ENCODE measurements at places on chromosomes 7 and 10.

DNA sequence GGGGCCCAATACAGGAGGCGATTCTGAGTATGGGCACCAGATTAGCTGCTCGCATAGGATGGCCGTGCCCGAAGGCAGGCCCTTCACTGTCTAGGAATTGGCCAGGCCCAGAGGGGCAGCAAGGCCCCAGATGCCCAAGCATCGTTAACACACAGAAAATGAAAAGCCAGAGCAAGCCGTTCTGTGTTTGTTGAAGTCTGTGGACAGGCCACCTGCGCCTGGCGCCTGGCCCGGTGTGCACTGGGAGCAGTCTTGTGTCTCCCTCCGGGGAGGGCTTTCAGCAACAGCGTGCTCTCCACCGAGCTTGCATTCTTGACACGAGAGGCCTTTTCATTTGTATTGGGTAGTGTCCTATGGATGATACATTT is 34.5 kb upstream of the TTYH3 start:
- no peak for DNase-seq

GRCh38 chr7:112450807-112451761 is 824 bp downstream of the IFRD1 start:
- DNase-seq, result peak; percentile 95

DNA sequence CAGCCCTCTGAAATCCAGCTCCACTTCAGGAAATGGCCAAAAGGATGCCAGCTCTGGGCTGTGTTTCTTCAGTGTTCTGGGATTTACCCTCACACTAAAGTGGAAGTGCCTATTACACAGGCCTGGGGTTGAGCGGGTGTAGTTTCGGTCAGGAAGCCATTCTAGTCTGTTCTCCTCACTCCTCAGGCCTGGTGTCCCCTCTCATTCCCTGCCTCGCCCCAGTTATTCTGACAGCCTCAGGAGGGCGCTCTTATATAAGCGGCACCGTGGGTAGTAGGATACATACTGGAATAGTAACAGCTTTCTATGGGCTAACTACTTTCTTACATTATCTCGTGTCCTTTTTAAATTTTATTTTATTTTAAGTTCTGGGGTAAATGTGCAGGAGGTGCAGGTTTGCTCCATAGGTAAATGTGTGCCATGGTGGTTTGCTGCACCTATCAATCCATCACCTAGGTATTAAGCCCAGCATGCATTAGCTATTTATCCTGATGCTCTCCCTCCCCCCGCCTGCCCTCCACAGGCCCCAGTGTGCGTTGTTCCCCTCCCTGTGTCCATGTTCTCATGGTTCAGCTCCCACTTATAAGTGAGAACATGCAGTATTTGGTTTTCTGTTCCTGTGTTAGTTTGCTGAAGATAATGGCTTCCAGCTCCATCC is 12.2 kb upstream of the LGI1 start:
- peak; percentile 31 for DNase-seq

GRCh38 chr10:76311752-76312636 is 880.6 kb downstream of the LRMDA start:
- DNase-seq, result no peak

- no peak for DNase-seq
Measured at GRCh38 chr10:43354330-43354635, 17.2 kb upstream of the FXYD4 start.

GRCh38 chr7:85075864-85076263 is 111.0 kb downstream of the SEMA3D start:
- DNase-seq, result no peak

GRCh38 chr10:27364028-27364427 is 123.4 kb upstream of the ACBD5 start:
- DNase-seq, result no peak

GRCh38 chr7:121373177-121373576 is 22.9 kb downstream of the FAM3C start:
- DNase-seq, result no peak

DNA sequence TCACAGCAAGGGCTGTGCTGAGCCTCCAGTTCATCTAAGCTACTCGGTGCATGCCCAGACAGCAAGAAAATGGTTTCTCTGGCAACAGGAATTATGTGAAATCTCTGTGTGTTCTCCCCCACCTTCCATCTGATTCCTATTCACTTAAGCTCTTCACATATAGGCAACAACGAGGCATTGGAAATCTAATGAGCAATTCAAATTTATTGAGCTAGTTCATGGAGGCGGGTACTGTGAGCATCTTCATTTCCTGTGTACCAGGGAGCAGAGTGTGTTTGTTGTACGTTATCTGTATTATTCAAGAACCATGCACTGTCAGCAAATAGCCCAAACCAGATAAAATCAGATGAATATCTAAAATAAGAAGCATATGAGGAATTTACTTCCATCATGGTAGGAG is 739.1 kb downstream of the MAGI2 start:
- DNase-seq, result no peak

DNA sequence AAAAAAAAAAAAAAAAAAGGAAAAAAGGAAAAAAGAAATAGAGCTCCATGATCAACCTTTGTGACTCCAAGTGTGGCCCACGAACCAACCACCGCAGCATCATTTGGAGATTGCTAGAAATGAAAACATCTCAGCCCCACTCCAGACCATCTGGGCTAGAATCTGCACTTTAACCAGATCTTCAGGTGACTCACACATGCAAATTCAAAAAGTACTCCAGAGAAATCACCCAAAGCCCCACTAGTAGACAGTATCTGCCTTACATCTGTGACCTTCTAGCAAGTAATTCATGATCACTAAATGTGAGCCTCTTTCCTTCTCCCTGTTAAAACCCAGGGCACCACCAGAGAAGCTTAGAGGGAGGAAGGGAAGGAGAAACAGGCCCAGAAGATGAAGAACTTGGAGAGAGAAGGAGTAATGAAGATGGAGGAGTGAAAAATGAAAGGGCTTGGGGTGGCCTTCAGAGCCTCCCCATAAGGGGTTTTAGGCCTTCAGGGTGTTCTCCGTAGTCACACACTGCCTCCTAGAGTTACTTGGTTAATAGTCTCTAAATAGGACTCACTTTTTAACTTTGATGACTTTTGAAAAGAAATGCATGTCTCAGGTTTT is 94.0 kb downstream of the SLC37A3 start:
- no peak for DNase-seq

DNA sequence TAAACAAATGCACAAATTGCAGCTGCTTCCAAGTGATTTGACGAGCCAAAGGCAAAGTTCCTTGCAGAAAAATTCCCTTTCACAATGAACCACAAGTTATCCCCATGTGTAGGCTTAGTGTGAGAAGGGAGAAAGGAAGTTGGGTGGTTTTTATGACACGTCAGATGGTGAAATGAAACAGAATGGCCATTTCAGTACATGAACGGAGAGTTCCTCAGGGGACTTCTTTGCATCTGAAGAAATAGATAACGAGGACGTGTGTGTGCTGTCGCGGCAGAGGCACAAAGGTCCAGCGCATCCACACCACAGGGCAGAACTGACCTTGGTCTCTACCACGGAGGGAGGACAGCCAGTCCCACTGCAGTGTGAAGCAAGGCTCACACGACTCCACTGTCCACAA is 135.9 kb downstream of the PAXIP1 start:
- DNase-seq, result no peak

- DNase-seq, result no peak
Measured at GRCh38 chr10:12847361-12847975, 154.0 kb downstream of the CCDC3 start.

DNA sequence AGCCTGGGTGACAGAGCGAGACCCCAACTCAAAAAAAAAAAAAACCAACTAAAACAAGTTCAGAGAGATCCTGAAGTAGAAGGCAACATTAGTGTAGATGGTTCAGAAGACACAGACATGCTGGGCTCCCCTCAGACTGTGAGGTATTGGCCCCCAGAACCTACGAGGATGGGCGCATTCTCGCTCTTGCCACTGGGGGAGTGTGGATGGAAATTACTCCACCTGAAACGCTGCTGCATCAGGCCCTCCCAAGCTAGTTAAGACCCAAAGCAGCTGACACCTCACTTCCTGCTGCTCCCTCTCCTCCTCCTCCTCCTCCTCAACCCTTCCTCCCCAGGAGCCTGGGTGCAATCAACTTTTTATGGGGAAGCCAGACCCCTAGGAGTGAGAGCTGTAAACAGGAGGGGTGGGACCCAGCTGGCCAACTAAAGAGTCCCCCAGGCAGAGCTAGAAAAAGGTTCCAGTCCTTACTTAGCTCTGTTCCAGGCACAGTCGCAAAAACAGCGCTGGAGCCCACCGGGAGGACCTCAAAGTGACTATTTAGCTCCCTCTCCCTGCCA is 7.4 kb downstream of the SH3PXD2A start:
- no peak for DNase-seq

DNA sequence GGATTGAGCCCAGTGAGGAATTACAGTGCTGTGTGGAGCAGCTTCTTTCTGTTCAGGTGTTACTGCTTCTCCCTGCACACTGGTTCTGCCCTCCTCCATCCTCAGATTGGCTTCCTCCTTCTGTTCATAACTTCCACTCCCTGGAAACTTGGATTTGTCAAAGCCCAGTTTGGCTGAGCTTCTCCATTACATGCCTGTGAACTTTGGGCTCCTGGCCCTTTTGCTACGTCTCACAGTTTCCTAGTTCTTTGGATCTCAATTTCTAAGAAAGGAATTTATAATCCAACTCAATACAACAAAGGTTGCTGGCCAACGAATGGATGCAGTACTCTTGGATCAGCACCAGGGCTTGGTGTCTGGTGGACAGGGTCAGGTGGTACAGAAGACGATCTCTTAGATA is 318.1 kb downstream of the RPS24 start:
- no peak for DNase-seq

GRCh38 chr7:121006711-121007315 is 18.3 kb downstream of the CPED1 start:
- no peak for DNase-seq

DNA sequence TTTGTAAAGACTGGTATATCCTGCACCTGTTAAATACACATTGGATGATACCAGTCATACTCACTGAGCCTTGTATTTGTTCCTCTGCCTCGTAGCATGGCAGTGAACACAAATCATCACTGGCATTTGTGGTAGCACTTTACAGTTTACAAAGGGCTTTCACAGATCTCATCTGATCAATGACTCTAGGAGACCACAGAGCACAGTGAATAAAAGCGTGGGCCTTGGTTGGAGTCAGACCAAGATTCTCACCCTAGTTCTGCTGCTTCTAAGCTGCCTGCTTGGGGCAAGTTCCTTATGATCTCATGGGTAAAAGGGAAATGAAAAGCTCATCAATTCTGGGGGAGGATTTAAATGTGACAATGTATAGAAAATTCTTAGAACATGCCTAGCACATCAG is 129.9 kb upstream of the AGK start:
- DNase-seq, result no peak

DNA sequence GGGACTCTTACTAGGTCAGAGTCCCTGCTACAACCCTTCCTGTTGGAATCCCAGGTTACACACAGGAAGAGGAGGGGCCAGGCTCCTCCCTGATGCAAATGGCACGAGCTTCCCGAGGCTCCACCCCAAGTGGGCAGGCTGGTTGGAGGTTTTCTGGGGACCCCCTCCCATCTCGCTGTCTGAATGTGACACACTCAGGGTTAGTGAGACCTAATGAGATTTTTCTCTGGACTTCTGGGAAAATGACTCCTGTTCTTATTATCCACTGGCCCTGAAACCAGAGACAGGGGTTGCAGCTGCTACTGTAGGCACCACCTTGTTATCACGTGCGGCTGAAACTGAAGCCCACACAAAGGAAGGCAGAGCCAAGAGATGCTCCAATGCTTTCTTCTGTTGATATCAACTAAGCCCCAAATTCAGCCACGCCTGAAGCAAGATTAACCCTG is 103.3 kb downstream of the FAM107B start:
- no peak for DNase-seq

- no peak for DNase-seq
Measured at GRCh38 chr7:5549096-5549763, 125.6 kb upstream of the TNRC18 start.

DNA sequence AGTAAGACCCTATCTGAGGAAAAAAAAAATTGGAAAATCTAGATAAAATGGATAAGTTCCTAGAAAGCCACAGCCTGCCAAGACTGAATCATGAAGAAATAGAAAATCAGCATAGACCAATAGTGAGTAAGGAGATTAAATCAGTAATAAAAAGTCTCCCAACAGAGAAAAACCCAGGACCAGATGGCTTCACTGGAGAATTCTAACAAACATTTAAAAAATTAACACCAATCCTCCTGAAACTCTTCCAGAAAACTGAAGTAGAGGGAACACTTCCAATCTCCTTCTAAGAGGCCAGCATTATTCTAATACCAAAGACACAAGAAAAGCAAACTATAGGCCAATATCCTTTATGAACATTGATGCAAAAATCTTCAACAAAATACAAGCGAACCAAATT is 8.8 kb upstream of the LIMK1 start:
- no peak for DNase-seq

GRCh38 chr10:110762109-110762848 is 109.4 kb upstream of the PDCD4 start:
- DNase-seq, result no peak

DNA sequence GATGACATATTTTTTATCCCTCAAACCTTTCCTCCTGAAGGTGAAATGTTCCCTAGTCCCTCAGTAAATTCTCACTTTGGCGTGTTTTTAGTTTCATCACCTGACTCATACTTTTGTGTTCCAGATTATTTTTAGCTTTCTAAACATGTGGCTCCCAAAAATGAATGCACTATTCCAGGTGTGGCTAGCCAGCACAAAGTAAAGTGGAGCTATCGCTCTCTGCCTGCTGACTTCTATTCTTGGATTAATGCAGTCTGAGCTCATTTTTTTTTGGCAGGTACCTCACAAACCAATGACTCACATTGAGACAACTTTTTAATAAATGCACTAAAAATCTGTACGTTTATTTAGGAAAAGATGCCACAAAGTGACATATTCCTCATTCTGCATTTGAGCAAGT is 58.8 kb upstream of the LANCL2 start:
- DNase-seq, result no peak

GRCh38 chr7:30162622-30163124 is 27.9 kb downstream of the MTURN start:
- DNase-seq, result peak; percentile 51

GRCh38 chr7:2474224-2474623 is 2.0 kb downstream of the GRIFIN start:
- DNase-seq, result no peak

- no peak for DNase-seq
Measured at GRCh38 chr7:63023182-63023787, 975.4 kb upstream of the ZNF722 start.

GRCh38 chr7:71626206-71626605 is 494.3 kb downstream of the GALNT17 start:
- no peak for DNase-seq

- no peak for DNase-seq
Measured at GRCh38 chr7:152369518-152369917, 66.3 kb downstream of the KMT2C start.

- DNase-seq, result peak; percentile 9
Measured at GRCh38 chr10:32795598-32796183, 162.3 kb downstream of the ITGB1 start.

DNA sequence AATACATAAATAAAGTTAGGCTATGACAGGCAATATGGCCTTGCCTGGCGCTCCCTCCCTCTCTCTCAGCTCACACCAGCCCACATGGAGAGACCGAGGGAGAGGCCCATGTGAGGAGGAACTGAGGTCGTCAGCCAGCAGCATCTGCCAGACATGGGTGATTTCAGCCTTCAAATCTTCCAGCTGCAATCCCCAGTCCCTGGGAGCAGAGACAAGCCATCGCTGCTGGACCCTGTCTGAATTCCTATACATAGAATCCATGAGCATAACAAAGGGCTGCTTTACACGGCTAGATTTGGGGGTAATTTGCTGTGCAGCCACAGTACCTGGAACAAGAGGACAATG is 35.6 kb downstream of the ANKRD16 start:
- DNase-seq, result no peak

- no peak for DNase-seq
Measured at GRCh38 chr10:110461088-110461487, 36.6 kb upstream of the DUSP5 start.

- DNase-seq, result peak; percentile 44
Measured at GRCh38 chr7:94060752-94061151, 56.6 kb upstream of the BET1 start.

- no peak for DNase-seq
Measured at GRCh38 chr7:35695987-35696386, 1.1 kb upstream of the HERPUD2 start.

Data from stromal cell of bone marrow (primary cell).